ENCODE measurements at places on chromosomes 7 and 10.

GRCh38 chr7:22210355-22210754, 146.6 kb downstream of the RAPGEF5 start:
- DNase-seq: no peak

DNA sequence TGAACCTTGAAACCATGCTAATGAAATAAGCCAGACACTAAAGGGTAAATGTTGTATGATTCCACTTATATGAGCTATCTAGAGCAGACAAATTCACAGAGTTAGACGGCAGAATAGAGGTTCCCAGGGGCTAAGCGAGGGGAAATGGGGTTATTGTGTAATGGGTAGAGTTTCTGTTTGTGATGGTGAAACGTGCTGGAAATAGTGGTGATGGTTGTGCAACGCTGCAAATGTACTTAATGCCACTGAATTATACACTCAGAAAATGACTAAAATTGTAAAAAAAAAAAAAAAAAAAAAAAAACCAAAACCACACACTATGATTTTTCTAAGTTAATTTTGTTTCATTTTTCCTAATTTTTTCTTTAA, 30.0 kb downstream of the SFXN4 start:
- no peak for DNase-seq

- no peak for DNase-seq
Observed at GRCh38 chr10:33142295-33142694, 184.3 kb upstream of the ITGB1 start.

DNA sequence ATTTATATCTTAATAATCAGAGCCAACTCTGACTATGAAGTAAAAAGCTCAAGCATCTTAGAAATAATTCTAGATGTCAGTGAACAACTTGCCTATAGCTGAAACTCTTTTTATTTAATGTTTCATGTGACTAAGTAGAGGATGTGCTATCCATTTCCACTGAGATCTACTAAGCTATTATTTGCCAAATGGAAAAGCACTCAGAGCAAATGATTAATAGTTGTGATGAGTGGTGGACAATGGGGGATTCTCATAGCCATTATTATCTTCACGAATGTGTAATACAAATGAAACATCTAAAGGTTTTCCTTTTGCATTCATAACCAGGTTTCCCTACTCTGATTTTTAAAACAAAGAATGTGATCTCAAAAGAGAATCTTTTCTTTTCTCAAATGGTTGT, 126.6 kb upstream of the GNAI1 start:
- DNase-seq: no peak

- DNase-seq: no peak
Observed at GRCh38 chr10:110192552-110192951, 14.9 kb upstream of the MXI1 start.

DNA sequence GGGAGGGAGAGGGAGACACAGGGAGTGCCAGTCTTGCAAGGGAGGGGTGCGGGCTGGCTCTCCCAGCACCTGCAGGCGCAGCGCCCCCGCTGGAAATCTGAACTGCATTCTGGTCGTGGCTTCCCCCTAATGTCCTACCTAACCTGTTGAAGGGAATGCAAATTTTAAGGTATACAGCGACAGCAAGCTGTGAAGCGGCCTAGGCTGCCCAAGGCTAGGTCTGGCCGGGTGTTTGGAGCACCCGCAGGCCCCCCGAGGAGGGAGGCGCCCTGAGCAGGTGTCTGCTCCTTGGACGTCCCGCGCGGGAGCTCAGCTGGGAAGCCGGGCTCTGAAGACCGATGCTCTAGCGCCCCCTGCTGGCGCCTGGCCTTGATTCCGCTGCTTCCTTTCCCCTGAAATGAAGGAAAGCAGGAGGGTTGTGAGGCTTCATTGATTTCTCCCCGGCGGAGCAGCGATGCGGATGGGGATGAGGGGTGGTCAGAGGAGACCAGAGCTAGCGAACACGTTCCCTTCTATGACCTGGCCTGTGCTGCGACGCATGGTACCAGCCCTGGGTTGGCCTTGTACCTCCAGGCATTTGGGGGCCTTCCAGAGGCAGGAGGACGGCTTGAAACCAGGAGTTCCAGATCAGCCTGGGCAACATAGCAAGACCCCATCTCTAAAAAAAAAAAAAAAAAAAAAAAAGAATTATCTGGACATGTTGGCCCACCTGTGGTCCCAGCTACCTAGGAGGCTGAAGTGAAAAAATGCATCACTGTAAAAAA, 601.3 kb downstream of the GALNT17 start:
- DNase-seq: peak; percentile 5

DNA sequence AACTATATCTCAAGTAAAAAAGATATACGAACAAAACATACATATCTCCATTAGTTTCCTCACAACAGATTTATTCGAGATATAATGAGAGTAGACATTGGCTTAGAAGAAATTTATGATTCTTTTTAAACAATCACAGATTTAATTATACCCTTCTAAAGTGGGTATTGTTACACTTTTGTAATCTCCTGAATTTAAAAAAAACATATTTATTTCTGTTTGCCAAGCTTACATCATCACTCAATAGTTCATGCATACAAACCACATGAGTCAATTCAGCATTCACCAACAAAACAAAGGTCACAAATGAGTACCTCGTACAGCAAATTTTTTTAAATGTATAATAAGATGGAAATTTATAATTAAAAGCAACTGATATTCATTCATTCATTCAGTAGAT, 17.6 kb downstream of the LRRN3 start:
- DNase-seq: no peak

GRCh38 chr7:36994456-36995112, 270.3 kb upstream of the AOAH start:
- DNase-seq: no peak

GRCh38 chr10:100038561-100039071, 28.9 kb upstream of the DNMBP start:
- no peak for DNase-seq

- DNase-seq: no peak
Observed at GRCh38 chr7:97377713-97378112, 260.2 kb downstream of the SDHAF3 start.

DNA sequence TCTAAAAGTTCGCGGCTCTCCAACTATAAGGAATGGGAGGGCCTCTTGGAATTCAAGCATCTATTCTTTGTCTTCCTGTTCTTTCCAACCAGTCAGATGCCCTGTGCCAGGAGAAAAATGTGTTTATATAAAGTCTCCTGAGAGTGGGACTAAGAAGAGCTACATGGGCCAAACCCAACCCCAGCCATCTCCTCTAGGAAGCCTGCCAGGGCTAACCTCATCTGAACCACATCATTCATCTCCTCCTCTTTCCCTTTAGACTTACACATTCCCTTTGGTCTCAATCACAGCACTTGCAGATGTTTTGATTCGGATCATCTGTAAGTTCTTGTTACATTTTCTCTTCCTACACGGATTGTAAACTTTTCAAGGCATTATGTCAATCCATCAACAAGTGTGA, 62.6 kb downstream of the DOCK4 start:
- no peak for DNase-seq

DNA sequence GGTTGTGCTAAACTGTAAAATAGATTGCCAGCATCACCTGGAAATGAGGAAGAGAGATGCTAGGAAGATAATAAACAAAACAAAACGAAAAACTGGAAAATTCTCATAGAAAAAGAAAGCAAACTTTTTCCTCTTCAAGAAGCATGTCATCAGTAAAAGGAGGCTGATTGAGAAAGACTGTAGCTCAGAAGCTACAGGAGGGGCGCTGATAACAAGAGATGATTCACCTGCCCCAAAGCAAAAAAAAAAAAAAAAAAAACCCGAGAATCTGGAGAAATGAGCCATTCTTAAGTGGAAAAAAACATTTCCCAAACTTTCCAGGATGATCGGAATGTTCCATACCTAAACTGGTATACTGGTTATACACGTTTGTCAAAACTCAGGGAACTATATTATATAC, 130.5 kb upstream of the C1QL3 start:
- DNase-seq: no peak

DNA sequence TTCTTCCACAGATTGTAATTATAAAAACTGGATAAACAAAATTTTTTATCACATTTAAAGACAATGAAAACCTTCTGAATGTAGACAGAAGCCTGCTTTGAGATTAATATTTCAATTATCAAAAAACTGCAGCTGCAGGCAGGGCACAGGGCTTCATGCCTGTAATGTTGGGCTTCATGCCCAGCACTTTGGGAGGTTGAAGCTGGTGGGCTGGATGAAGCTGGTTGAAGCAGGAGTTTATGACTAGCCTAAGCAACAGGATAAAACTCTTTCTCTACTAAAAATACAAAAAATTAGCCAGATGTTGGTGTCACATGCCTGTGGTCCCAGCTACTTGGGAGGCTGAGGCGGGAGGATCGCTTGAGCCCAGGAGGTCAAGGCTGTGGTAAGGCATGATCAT, 41.2 kb downstream of the PDZD8 start:
- DNase-seq: no peak

DNA sequence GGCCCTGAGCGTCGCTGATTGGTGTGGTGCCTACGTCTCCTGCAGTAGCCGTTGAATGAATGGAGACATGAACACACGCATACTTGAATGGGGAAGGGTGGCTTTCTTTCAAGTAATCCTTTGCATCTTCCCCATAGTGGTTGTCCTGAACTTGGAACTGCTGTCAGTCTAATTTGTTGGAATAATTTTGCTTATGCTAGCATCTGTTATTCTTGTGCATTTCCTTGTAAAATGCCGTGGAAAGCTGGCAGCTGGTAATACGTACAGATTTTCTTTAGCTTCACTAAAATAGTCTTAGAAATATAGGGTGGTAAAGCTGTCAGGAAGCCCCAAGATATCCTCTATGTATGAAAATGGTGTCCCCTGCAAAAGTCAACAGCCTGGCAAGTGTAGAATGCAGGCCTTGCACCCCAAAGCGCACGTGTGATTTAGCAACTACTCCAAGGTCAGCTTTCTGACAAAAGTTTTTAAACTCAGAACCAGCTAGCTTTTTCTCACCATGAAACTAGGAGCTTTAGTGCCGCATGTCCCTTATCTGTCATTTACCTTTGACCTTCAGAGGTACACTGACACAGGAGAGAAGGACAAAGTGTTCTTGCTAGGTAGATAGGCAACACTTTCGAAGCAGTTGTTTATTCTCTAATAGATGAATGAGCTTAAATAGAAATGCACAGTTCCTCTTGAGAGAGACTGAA, 70.8 kb downstream of the RBM33 start:
- no peak for DNase-seq

- no peak for DNase-seq
Observed at GRCh38 chr10:74683067-74683466, 143.3 kb upstream of the KAT6B start.

- DNase-seq: no peak
Observed at GRCh38 chr10:86798025-86798424, 41.6 kb downstream of the BMPR1A start.

DNA sequence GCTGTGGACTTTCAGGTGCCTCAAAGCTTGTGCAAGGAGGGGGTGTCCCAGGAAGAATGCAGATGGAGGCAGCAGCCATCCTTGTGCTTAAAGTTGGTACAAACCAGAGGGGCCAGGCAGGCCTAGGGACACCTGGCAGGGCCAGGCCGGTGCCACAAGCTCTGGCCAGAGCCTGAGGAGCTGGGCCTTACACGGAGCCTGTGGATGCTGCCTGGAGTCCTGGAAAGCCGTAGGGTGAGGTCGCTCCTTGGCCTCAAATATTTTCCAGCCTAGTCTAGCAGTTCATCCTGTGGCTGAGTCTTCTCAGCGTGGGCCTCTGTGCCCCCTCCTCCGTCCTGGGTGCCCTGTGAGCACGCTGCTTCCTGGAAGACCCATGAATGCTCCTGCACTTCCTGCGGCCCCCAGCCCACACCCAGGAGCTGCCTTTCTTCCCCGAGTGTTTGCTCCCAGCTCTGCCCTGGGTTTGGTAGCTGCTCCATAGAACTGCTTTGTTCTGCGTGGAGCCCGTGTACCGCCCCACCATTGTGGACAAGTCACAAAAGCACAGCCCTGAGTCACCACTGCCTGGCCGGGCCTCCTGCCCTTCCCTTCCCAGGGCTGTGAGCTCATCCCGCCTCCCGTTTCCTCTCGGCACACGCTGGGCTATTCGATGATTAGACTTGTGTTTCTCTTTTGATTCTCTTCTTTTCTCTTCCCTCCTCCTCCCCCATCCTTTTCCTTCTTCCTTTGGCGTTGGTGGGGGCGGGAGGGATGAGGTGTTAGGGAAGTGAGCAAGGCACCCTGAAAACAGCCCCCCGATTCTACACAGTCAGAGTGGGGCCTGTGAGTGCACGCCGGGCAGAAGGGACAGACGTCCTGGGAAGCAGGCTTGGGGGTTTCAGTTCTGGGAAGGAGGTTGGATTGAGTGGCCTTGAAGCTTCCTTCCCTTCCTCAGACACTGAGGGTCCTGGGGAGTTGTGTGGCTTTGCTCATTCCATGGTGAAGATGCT, 73.2 kb upstream of the SHH start:
- DNase-seq: no peak

GRCh38 chr7:111086532-111086931, 4.4 kb upstream of the LRRN3 start:
- DNase-seq: no peak
